Astrocyte (in vitro differentiated cells and primary cell): ENCODE measurements at places on chromosomes 16 and 17. TPM values are rescaled to one million over a fixed set of nuclear protein-coding genes. Genes with fewer than 3 reads are reported as not detected.

The JPH3 gene
- 8.6 and 9.3 TPM in 2 replicates for total RNA-seq

The NAA38 gene
- total RNA-seq = 56.2 and 60.2 TPM in 2 replicates

The CBLN1 gene
- total RNA-seq = 0.11 TPM in 1 of 2 replicates, not detected in the other

The FA2H gene
- 0.14 TPM in 1 of 2 replicates, not detected in the other for total RNA-seq

The TBC1D3 gene
- not detected in 2 replicates for total RNA-seq

The ACE gene
- 0.87 and 1.0 TPM in 2 replicates for total RNA-seq
